ENCODE measurements at places on chromosomes 13 and 19. TPM values are rescaled to one million over a fixed set of nuclear protein-coding genes. Genes with fewer than 3 reads are reported as not detected.

Gene SLC10A2
- total RNA-seq: not detected

Gene ADAT3
- total RNA-seq: 13.5 TPM

Gene ATCAY
- total RNA-seq: 0.44 TPM

Gene IGFL3
- 0.75 TPM for total RNA-seq

Gene ZNF470
- total RNA-seq: 2.5 TPM

Gene CEACAM7
- total RNA-seq: not detected

Gene ERVV-1
- not detected for total RNA-seq

Gene SLITRK1
- not detected for total RNA-seq

Gene ISOC2
- total RNA-seq: 186 TPM

Gene GFY
- 0.55 TPM for total RNA-seq

Gene ATP8A2
- total RNA-seq: not detected

Gene KCNC3
- total RNA-seq: 4.3 TPM

Gene KLK12
- total RNA-seq: not detected
